ENCODE measurements at places on chromosomes 16 and 17.

- no peak for DNase-seq
These were observed 73.6 kb downstream of the OR1D5 start for GRCh38 chr17:2989855-2990254.

DNA sequence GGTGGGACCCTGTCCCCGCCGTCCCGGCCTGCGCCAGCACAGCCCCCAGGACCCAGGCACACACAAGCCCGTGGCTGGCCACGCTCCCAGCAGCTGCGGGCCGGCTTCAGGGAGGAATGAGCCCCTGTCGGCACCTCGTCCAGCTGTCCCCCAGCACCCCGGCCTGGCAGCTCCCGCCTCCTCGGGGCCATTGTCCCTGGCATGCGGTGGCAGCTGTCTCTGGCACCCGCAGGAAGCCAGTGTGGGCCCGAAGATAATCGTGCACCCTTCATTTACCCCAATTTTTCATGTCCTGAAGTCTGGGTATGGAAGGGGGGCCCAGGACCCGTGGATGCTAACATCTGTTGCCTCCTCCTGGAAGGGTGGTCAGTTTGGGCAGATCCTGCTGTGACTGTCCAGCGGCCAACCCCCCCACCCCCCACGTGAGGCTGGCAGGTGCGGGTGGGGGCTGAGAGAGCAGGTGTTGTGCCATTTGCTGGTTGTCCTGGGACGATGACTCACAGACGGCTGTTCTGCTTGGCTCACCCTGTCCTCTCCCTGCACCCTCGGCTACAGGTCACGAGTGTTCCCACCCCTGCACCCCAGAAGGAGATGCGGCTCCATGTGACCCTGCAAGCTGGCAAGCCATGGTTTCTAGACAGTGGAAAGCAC, 4.0 kb upstream of the LMF1 start:
- DNase-seq: no peak

DNA sequence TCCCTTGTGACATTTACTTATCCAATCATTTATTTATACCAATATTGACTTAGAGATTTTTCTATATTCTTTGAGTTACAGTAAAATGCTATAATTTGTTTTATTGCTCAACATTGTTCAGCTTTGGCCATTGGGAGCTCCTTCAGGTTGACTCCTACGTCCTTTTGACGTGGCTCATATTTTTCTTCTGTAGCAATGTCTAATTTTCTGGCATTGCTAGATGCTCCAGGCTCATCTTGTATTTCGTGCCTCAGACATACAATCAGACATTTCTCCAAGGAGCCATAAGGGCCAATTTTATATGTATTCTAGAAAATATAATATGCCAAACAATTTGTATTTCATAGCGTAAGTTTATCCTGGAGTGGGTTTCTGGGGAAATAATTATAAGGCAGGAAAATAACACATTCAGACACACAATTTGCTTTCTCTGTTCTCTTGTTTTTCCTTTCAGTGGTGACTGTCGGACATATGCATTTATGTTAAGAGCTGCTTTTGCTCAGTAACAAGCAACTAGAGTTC, 355.1 kb upstream of the MON1B start:
- DNase-seq: no peak

- no peak for DNase-seq
These were observed 431.3 kb downstream of the MAF start for GRCh38 chr16:79169239-79169638.

DNA sequence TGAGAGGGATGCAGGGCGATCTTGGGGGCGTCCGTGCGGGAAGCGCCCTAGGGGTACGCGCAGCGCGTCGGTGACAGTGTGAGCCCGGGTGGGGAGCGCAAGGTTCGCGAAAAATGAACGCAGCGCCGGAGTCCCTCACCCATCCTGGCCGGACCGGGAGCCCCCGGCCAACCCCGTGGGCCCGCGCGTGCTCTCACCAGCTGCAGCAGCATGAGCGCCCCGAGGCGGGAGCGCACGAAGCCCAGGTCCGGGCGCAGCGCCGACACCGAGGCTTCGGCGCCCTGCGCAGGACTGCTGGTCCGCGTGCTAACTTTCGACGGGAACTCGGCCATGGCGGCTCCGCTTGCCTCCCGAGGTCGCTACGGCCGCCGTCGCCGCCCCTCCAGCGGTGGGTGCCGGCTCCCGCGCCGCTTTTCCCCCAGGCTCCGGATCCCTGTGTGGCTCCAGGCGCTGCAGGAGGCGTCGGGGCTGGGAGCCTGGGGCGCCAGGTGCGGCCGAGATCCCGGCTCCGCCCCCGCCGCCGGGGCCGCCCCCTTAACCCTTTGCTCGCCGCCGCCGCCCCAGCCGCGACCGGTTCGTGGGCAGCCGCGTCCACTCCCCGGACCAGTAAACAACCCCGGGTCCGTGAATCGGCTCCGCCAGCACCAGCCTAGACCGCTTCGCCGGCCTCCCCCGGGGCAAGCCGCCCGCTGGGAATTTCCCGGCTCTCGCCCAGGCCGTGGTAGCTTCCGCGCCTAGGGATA, at the start of gene PLLP:
PLLP (minus strand) TSS at position 464 of the 743 bp plus-strand sequence; CDS start at position 332, 132 bp downstream.
- DNase-seq: no peak

- DNase-seq: no peak
These were observed 436.2 kb downstream of the SLC39A11 start for GRCh38 chr17:72656130-72656763.

DNA sequence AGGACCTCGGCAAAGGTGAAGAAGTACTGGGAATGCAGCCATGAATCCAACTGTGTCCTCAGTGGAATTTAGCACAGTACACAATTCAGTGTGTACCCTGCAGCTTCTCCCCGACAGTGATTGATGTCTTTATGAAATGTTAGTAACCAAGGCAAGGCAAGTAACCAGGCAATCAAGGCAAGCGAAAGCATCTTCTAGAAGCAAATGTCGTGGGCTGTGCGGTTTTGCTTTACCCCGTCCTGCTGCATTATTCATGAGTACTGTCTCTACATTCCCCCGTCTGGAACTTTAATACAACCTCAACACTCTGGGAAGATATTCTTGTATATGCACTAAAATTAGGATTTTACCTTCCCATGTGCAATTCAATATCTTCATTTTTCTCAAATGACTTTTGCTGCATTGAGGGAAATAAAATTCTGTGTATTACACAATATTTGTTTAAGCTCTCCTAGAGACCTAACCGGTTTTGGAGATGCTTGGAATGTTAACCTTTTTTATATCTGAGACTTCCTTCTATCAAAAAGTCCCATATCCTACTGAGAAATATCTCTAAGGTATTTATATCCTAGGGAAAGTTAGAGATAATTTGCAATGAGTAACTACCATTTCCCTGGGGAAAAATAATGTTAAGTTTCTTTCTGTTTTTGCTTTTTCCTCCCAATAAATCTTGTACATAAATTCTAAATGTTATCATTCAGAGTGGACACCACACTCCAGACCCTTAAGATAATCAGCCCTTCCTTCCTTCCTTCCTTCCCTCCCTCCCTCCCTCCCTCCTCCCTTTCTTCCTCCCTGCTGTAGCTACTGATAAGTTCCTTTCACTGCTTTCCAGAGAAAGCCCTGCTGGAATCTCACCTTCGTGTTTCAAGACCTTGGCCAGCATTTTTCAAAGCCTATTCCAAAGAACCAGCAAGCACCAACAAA, 51.9 kb upstream of the ADORA2B start:
- no peak for DNase-seq

DNA sequence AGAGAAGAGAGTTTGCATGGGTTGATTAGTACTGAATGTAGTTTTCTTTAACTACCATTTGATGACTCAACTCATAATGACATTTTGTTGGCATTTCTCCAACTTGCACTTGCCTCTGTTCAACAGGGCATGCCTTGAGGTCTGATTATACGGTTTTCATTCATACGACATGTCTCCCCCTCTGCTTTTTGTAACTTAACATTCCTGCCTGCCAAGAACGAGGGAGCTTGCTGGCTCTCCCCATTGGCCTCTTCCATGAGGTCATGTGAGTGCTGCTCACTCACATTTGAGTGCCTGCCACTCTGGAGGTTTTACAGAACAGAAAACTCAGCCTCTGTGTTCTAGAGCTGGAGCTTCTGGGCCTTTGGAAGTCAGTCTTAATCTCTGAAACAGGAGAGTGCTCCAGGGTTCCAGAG, 19.7 kb downstream of the MAP2K6 start:
- DNase-seq: no peak

DNA sequence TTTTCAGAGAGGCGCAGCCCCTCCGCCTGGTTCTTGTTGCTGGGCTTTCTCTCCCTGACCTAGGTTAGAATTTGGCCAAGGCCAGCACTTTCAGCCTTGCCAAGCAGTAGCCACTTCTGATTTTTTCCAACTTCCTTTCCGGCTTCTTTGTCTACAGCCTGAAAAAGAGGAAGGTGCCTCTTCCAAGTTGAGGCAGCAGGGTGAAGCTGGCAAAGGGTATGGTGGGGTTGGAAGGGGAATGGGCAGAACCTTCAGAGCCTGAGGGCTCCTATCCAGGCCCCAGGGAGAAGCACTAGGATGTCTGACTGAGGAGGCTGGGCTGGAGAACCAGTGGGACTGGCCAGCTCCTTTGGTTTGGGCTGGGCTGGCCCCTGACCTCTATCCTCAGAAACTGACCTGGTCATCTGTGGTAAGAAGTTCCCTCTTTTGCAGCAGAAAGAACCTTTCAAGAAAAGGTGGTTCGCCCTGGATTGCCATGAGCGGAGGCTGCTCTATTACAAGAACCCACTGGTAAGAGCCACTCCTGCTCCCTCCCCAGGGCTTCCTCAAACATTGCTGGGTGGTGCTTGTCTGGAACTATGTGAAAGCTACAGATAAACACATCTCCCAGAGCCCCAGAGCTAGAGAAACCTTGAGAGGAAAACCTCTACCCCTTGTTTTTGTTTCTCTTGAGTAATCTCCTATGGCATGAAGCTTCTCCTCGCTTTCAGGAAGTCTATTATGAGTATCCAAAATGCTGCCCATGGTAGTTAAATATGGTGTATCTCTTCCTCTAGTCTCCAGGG, 16.6 kb upstream of the RNF135 start:
- DNase-seq: no peak

GRCh38 chr17:17539591-17539990, 43.4 kb upstream of the RASD1 start:
- DNase-seq: no peak

GRCh38 chr16:56401482-56401881, 23.9 kb downstream of the AMFR start:
- no peak for DNase-seq

GRCh38 chr16:51507286-51507685, 356.2 kb upstream of the SALL1 start:
- DNase-seq: no peak

- no peak for DNase-seq
These were observed 21.3 kb downstream of the FBXL20 start for GRCh38 chr17:39380144-39380543.
